ENCODE measurements at places on chromosomes 11 and 22.
A peak's percentile ranks its signal among the peaks of the same experiment; 100 is the strongest.

DNA sequence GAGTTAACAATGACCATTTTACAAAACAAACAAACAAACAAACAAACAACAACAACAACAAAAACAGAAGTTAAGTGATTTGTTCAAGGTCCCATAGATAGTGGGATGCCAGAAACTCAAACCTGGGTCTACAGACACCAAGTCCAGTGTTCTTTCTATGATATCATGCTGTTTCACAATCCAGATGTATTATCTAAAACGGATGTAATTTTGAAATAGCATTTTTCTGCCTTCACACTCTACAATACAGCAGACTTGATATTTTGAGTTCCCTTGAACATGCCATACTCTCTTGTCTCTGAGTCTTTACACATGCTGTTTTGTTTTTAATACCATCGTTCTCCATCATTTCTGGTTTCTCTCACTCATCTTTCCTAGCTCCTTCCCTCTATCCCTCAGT is 104.5 kb downstream of the RELT start:
- DNase-seq, result no peak

- DNase-seq, result no peak
Measured at GRCh38 chr22:44928711-44929358, 81.0 kb downstream of the PHF21B start.

DNA sequence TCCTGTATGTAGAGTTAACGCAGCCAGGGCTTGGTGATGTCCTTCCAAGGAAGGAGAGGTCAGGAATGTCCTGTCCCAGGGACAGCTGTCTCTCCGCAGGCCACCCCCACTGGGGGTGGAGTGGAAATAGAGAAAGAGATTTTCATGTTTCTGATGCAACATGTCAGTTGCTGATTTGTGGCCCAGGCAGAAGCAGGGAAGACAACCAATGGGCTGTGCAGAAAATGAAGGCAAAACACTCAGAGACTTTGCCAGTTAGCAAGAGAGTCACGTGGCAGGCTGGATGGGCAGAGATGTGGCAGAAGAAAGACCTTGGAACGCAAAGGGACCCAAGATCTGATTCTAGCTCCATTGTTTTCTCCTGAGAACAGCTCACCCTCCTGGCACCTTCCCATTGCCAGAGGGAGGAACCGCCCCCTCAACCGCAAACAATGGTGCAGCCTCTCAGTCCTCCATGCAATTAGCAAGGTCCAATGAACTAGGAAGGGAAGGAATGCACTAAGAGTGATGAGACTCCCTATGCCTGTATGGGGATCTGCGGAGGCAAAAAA is 71.0 kb downstream of the SYN3 start:
- DNase-seq, result no peak

DNA sequence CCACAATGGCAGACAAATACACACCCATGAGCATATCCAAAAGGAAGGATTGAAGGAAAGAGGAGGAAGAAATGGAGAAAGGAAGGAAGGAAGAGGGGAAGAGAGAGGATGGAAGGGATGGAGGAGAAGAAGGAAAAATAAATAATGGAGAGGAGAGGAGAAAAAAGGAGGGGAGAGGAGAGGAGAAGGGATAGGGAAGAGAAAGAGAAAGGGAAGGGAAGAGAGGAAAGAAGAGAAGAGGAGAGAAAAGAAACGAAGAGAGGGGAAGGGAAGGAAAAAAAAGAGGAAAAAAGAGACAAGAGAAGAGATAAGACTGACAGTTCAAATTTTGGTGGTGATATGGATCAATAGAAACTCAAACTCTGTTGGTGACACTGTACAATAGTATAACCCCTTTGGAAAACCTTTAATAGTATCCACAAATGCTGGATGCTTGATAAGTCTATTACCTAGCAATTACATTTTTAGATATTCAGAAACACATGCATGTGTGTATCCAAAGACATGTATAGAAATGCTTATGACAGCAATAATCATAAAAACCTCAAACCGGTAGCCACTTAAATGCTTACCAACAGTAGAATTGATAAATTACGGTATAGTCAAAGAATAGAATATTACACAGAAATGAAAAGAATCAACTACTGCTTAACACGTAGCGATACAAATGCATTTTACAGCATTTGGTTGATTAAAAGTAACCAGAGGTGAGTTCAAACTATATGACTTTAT is 1.2 kb upstream of the HBD start:
- no peak for DNase-seq

GRCh38 chr11:134479206-134480135 is 67.4 kb upstream of the B3GAT1 start:
- no peak for DNase-seq

- DNase-seq, result no peak
Measured at GRCh38 chr22:35761037-35761436, 43.4 kb downstream of the APOL5 start.

DNA sequence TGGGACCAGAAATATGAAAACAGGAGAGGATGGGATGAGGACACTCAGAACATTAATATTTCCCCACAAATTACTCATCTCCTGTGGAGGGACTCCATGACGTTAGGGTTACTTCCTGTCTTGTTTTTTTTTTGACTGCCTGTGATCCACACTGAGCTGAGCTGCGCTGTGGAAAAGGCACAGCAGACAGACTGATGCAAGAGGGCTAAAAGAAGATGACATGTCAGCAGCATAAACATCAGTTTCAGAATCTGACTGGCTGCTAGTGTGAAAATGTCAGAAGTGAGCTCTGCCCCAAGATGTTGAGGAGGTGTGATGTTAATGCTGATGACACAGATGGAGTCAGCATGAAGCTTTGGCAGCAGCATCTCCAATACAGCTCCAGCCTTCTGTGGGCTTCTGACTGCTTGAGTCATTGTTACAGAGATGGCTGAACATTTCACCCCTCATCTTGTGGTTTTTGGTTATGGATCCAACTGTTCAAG is 286.8 kb downstream of the BLID start:
- peak; percentile 55 for DNase-seq

GRCh38 chr11:114060392-114061047 is 1.0 kb downstream of the ZBTB16 start:
- no peak for DNase-seq

DNA sequence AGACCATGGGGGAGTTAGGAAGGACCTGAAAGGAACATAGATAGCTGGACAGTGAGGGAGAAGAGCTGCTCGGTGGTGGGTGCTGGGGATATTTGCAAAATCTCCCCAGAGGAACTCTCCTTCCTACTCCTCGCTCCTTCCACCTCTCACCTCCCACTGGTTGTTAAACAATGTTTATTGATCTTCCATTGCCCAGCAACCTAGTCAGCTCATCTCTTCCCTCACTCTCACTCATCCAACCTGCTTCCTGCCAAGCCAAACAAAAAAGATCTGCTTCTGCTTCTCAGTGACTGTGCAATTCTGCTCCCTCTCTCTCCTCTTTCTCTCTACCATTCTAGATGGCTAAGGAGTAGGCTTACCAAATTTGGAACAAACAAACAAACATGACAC is 115.0 kb downstream of the SLC1A2 start:
- DNase-seq, result peak; percentile 68

GRCh38 chr11:125079878-125080530 is 16.9 kb downstream of the SLC37A2 start:
- DNase-seq, result no peak

DNA sequence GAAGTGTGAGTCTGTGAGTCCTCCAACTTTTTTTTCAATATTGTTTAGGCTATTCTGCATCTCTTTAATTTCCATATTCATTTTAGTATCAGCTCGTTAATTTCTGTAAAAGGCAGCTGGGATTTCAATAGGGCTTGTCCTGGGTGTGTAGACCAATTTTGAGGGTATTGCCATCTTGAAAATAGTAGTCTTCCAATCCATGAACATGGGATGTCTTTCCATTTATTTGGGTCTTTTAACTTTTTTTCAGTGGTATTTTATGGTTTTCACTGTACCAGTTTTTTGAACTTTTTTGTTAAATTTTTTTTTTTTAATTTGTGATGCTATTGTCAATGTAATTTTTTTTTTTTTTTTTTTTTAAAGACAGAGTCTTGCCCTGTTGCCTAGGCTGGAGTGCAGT is 79.5 kb downstream of the ARHGAP8 start:
- DNase-seq, result no peak

GRCh38 chr11:30830681-30831080 is 244.5 kb upstream of the MPPED2 start:
- no peak for DNase-seq

DNA sequence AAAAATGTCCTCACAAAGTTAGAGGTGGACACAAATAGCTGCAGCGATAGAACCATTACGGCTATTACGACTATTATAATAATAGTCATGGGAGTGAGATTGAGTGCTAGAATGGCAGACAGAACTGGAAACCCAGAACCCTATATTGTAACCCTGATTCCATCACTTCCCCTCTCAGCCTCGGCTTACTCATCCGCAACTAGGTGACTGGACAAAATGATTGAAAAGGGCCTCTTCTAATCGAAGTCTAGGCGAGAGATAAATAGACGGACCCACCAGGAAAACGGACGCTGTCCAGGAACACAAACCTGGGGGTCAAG is 629 bp downstream of the PSMA1 start:
- no peak for DNase-seq

GRCh38 chr11:126393143-126393542 is 37.7 kb downstream of the ST3GAL4 start:
- DNase-seq, result no peak

- peak; percentile 25 for DNase-seq
Measured at GRCh38 chr11:85682330-85683305, 3.4 kb downstream of the CCDC89 start.

DNA sequence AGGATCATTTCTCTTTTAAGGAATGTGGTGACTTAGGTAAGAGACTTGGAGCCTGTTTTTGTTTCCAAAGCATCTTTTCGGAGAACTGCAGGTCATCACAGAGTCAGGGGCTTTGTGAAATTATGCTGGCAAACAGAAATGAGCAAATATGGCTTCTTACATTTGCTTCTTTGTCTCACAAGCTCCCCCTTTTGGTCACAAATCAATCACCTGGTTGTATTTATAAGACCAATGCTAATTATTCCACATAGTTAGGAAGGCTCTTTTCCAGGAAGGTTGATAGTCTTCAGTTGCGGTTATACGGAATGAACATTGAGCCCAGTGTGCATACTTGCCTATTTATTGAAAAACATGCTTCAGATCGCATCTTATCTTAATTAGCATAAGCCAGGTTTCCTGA is 34.6 kb upstream of the CEP126 start:
- DNase-seq, result no peak

- no peak for DNase-seq
Measured at GRCh38 chr22:36741968-36742367, 34.0 kb downstream of the IFT27 start.

- no peak for DNase-seq
Measured at GRCh38 chr11:131671320-131671719, 300.9 kb downstream of the NTM start.

GRCh38 chr22:37521236-37521739 is 2.1 kb upstream of the CARD10 start:
- DNase-seq, result no peak

DNA sequence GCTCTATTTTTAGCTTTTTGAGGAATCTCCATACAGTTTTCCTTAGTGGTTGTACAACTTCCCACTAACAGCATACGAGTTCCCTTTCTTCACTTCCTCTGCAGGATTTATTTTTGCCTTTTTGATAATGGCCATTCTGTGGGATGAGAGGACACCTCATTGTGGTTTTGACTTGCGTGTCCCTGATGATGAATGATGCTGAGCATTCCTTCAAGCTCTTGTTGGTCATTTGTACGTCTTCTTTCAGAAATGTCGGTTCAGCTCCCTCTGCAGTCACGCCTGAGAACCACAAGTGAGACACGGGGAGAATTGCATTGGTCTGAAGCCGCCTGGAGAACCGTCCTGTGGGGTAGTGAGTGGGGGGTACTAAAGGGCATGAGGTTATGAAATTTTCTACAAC is 2.0 kb upstream of the KRTAP5-10 start:
- DNase-seq, result no peak

All from T1000 (cell line).